8988T (cell line): ENCODE measurements at places on chromosomes 6 and 20.
A peak's percentile ranks its signal among the peaks of the same experiment; 100 is the strongest.

GRCh38 chr6:131914967-131915751 is 36.0 kb downstream of the CCN2 start:
- peak; percentile 28 for DNase-seq

DNA sequence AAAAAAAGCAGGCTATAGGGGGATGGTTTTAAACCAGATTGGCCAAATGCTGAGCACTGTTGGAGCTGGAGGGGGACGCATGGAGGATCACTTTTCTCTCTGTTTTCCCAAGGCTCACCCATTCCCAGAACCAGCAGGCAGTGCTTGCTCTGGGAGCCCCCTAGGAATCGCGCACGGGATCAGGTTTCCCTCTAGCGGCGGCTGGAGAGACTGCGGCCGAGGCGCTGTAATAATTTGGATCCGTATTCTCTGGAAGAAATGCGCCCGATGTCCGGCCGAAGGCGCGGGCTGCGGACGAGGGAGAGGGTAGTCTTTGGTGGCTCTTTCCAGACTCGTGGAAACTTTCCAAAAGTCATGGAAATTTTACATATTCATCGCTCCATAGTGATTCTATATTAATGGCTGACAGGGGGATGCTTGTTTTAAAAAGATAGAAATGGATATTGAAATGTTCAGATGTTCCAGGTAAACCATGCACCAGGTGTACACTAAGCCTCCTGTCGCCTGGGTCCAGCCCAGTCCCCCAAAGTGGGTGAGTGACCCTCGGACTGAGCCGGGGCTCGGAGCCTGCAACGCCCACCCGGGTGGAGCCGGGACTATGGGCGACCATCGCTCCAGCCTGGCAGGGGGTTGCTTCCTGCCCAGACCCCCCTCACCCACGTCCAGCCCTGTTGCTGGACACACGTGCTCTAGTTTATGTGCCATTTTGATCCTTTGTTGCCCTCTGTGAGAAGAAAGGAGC is 78.7 kb upstream of the PHACTR3 start:
- DNase-seq = peak; percentile 66

GRCh38 chr6:12490904-12491571 is 200.9 kb downstream of the EDN1 start:
- no peak for DNase-seq

DNA sequence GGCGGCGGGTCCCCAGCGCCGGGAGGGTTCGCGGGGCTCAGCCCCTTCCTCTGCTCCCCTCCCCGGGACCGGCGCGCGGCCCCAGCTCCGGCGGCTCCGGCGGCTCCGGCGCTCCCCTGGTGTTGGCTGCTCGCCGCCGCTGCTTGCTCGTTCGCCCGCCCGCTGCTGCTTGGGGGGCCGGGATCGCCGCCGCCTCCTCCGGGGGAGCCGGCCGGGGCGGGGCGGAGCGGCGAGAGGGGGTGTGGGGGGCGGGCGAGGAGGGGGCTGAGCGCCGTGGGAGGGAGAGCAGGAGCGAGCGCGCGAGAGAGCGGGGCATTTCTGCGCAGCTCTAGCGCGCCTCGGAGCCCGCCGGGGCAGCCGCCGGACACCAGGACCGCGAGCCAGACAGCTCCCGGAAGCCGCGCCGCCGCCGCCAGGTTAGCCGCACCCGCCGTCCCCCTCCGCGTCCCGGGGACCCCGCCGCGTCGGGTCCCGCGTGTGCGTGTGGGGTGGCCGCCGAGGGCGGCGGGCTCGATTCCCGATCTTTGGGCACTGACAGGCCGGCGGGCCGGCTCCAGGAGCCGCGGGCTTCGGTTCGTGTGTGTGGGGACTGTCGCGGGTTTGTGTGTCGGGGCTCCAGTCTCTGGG is 62.0 kb upstream of the EPB41L1 start:
- DNase-seq = peak; percentile 57

GRCh38 chr6:47137073-47137472 is 94.9 kb upstream of the ADGRF1 start:
- no peak for DNase-seq

- DNase-seq = no peak
Measured at GRCh38 chr6:168169624-168170023, 90.6 kb upstream of the FRMD1 start.

DNA sequence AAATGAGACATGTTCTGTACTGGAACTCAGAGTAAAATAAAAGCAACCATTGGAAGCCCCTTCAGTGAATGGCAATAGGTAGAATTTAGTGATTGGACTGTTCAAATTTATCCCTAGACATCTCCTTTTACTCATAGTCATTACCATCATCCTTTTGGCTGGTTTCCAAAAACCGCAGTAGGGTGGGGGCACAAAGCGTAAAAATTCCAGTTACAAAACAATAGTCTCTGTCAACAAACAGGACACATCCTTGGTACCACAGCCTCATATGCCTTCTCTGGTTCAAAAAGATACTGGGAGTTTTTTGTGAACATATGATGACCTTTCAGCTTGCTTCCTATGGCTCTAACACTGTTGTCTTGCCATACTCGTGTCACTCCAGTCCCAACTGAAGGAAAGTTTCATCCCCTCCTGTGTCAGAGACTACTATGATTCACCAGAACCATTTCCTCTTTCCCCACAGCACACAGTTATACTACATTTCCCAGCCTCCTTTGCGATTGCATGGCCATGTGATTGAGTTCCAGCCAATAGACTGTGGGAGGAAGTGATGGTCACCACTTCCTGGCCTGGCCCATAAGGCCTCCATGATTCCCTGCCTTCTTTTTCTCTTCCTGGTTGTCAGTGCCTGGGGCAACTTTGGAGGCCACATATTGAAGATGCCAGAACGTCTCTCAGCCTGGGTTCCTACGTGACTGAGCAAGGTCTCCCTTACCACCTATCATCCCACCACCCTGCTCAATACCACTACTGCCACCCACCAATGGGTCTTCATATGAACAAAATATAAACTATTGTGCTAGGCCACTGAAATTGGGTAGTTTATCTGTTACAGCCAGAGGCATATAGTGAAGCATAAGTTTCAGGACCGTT is 162.4 kb downstream of the ID4 start:
- no peak for DNase-seq

- no peak for DNase-seq
Measured at GRCh38 chr6:124986164-124986563, 23.9 kb downstream of the RNF217 start.

GRCh38 chr20:24340933-24341332 is 128.5 kb upstream of the SYNDIG1 start:
- DNase-seq = no peak

DNA sequence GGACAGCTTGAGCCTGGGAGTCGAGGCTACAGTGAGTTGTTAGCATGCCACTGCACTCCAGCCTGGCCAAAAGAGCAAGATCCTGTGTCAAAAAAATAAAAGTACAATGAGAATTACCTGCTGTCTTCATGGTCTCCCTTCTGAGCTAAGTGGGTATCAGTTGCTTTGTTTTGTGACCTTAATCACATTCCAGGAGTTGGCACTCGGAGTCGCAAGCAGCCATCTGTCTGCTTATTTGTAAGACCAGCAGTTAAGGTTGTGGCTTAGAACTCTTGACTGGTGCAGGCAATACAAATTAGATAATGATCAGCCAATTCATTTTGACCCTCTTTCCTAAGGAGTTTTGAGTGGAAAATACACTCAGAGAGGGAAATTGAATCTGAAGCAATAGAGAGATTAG is 114.0 kb downstream of the MYO6 start:
- no peak for DNase-seq

GRCh38 chr6:87180105-87180728 is 24.9 kb downstream of the ZNF292 start:
- no peak for DNase-seq

GRCh38 chr20:57622579-57623381 is 2.6 kb upstream of the ZBP1 start:
- peak; percentile 86 for DNase-seq

- no peak for DNase-seq
Measured at GRCh38 chr6:165618241-165618640, 44.8 kb downstream of the PDE10A start.
